ENCODE measurements at places on chromosomes 6 and 20.

- no peak for DNase-seq
Measured at GRCh38 chr6:163201855-163202254, 212.7 kb upstream of the QKI start.

DNA sequence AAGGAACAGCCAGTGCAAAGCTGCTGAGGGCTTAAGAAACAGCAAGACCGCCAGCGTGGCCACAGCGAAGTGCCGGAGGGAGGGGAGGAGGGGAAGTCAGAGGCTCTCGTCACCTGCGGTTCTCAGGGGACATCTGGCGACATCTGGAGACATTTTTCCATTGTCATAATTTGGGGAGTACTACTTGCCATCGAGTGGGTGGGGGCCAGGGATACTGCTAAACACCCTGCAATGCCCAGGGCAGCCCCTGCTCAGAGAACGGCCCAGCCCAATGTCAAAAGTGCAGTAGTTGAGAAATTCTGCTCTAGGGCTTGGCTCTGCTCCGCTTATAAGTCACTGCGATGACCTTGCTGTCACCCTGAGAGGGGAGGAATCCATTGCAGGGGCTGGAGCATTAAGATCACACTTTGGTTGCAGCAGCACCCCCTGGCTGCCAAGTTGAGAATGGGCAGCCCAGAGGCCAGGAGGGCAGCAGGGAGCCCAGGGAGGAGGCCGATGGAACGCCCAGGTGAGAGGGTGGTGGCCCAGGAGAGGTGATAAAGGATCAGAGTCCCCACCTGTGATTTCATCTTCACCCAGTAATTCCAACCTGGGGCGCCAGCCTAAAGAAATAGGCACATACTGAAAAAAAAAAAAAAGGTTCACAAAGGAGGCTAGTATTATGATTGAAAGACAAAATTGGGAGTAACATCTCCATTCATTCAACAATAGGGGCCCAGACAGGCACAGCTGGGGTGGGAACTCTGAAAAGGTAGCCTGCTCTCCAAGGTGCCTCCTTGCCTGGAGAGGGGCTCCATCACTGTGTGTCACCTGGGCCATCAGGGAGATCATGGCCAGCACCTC, 218.2 kb downstream of the BMP7 start:
- no peak for DNase-seq

DNA sequence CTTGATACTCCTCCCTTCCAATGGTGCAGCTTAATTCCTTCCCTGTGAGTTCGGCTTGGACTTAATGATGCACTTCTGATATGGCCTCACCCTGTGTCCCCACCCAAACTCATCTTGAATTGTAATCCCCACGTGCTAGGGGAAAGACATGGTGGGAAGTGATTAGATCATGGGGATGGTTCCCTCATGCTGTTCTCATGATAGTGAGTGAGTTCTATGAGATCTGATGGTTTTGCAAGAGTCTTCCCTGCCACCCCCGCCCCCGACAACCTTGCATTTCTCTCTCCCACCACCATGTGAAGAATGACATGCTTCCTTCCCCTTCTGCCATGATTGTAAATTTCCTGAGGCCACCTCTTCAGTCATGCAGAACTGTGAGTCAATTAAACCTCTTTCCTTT, 50.3 kb upstream of the HLA-G start:
- no peak for DNase-seq

GRCh38 chr6:144266091-144266649, 19.0 kb upstream of the UTRN start:
- peak; percentile 82 for DNase-seq

DNA sequence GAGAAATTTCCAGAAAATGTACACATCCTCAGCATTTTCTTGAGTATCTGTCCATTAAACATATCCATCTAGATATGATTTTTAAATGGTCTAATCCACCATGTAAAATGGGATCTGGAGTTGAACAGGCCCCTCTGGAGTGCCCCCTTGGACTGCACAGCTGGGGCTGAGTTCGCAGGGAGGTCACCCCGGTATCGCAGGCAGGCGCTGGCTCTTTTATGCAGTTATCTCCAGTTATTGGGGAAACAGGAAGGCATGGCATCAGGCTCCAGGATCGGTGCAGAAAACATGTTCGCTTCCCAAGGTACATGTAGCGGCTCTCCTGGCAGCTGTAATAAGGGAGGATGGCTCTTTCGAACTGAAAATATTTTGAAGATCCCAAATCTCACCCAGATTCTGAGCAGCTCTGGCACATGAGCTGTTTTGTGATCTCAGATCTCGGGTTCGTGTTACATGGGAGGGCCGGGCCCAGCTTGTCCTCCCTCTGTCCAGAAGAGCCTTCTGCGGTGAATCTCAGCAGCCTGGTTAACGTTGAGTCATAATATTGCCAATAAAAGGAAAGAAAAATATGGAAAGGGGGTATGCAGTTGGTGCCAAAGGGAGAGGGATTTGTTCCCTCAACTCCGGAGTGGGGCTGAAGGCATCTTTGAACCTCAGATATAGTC, 167.7 kb downstream of the EYA2 start:
- no peak for DNase-seq

- DNase-seq, result no peak
Measured at GRCh38 chr20:59605601-59606364, 1.4 kb downstream of the PHACTR3 start.

- no peak for DNase-seq
Measured at GRCh38 chr6:139981768-139982181, 607.3 kb upstream of the CITED2 start.

GRCh38 chr6:43089874-43090558, 13.9 kb downstream of the PTK7 start:
- DNase-seq, result no peak

DNA sequence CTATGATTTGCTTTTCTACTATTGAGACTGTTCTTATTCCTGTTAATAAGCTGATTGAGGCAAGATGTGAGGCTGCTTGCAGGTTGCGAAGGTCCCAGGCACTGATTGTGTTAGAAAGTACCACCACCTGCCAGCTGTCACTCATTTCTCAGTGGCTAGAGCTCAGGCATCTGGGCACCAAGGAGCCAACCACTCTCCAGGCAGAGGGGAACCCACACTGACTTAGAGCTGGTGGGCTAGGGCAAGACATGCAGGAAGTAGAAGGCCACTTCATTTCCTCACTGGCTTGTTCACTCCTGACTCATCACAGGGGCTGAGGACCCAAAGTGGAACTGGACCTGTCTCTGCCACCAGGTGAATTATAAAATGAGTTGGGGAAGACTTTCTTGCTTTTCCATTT, 7.8 kb upstream of the DLL1 start:
- no peak for DNase-seq

DNA sequence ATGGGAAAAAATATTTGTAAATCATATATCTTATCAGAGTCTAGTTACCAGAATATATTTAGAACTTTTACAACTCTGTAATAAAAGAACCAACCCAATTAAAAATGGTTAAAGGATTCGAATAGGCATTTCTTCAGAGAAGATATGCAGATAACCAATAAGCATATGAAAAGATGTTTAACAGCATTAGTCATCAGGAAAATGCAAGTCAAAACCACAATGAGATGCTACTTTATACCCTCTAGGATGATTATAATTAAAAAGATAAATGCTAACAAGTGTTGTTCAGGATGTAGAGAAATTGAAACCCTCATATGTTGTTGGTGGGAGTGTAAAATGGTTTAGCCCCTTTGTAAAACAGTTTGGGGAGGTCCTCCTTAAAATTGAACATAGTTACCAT, 94.1 kb downstream of the LRRC1 start:
- no peak for DNase-seq

DNA sequence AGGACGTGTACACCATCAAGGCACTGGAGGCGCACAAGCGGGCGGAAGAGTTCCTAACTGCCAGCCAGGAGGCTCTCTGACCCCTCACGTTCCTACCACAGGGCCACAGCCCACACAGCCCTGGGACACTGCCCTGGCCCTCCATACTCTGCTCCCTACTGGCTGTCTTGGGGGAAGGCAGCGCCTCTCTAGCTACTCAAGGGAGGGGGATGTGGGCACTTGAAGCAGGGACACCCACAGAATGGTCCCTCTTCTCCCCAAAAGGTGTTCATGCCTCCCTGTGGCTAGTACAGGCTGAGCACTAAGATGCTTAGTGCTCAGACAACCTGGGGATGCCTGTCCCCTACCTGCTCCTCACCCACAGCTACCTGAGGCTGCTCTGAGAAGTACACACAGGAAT, 2.5 kb downstream of the MEA1 start:
- no peak for DNase-seq

DNA sequence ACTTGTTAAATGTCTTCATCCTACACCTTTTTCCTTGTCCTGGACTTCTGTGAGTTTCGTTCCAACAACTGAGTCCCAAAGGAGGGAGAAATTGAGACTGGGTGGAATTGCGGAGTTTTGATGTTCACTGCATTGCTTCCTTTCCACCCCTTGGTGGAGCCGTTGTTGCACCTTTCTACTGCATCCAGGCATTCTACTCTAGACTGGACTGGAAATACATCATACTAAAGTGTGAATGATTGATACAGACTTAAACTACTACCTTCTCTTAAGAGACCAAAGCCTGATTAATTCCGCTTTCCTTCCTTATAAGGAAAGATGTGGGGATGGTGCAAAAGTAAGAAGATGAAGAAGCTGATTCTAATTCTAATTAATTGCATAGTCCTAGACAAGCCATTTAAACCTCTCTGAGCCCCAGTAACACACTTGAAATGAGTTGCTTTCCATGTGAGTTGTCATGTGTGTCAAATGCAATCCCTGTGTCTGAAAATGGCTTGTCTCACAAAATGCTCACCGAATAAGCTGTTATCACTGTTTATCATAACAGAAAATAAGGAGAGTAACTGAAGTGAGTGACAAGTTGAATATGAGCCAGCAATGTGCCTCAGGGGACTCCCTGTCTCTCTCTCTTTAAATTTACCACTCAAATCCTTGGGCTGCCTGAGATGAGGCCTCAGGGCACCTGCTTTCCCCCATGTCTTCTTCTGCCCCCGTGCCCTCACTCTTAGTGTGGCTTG, 338.3 kb upstream of the CHD6 start:
- no peak for DNase-seq

- no peak for DNase-seq
Measured at GRCh38 chr6:149263321-149263720, 54.2 kb upstream of the TAB2 start.

DNA sequence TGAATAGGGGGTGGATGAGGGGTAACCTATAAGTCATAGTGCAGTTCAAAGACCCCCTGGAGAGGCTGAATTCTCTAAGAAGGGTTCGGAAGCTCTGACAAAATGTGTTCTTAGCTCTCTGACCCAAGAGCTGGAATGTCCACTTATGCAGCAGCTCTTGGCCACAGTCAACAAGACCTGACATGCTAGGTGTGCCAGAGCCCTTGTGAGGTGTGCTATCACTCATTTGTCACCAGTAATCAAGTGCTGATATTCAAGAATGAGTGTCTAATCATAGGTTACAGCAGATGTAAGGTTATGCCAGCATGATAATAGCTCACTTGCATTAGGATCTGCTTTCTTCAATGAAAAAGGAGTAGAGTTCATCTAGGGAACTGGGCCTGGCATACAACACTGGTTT, 28.1 kb downstream of the TOMM6 start:
- DNase-seq, result no peak

GRCh38 chr6:72522735-72523141, 99.1 kb upstream of the KCNQ5 start:
- no peak for DNase-seq

GRCh38 chr20:44646641-44647274, 4.7 kb downstream of the ADA start:
- no peak for DNase-seq

DNA sequence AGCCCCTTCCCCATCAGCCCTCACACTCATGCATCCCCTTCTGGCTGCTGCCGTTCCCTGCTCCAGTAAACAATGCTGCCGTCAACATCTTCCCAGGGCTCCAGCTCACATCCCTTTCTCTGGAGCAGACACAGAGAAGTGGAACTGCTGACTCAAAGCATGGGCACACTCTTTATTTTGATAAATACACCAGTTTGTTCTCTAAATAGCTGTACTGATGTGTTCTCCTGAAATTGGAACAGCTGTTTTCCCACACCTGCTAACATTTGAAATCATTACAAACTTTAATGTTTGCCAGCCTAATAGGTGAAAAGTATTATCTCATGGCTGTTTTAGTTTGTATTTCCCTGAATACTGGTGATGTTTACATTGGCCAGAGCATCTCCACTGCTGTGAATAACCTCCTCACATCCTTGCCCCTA, 102.1 kb upstream of the NXT1 start:
- DNase-seq, result no peak

DNA sequence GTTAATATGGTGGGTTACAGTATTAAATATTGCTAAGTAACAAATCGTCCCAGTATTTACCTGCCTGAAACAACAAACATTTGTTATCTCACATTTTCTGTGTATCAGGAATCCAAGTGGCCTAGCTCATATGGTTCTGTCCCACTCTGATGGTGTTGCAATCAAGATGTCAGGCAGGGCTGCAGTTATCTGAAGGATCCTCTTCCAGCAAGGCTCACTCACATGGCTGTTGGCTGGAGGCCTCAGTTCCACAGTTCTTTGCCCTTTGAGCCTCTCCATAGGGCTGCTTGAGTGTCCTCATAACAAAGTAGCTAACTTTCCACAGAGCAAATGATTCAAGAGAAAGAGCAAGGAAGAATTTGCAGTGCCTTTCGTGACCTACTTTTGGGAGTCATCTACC, 17.7 kb downstream of the RAB22A start:
- no peak for DNase-seq

GRCh38 chr6:130882370-130882769, 55.2 kb downstream of the SMLR1 start:
- no peak for DNase-seq

GRCh38 chr6:94005835-94006234, 586.5 kb upstream of the EPHA7 start:
- DNase-seq, result no peak

- DNase-seq, result no peak
Measured at GRCh38 chr20:46804126-46804525, 90.5 kb upstream of the EYA2 start.

All from suprapubic skin (tissue), 4 donors.